CD4-positive, alpha-beta T cell treated with Interleukin-10 for 1 hour (primary cell): ENCODE measurements at places on chromosomes 12 and 14.

GRCh38 chr12:8596561-8596960, 16.1 kb downstream of the AICDA start:
- DNase-seq = no peak

GRCh38 chr12:23376238-23376637, 573.2 kb downstream of the SOX5 start:
- DNase-seq = no peak

DNA sequence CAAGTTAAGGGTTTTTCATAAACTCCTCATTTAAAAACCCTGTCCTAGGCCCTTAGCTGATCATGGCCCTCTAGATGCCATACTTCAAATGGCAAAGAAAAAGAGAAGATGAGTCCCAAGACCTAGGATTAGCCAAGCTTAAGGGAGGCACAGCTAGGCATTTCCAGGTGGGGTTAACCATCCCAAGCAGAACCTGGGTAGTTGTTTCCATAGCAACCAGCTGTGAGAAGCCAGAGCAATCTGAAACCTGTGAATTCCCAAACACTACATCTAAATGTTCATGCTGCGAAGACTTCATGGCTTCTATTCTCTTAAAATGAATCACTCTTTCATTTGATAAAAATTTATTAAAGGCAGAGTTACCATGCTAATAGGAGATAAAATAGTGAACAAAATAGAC, 372.9 kb downstream of the C12orf50 start:
- no peak for DNase-seq

DNA sequence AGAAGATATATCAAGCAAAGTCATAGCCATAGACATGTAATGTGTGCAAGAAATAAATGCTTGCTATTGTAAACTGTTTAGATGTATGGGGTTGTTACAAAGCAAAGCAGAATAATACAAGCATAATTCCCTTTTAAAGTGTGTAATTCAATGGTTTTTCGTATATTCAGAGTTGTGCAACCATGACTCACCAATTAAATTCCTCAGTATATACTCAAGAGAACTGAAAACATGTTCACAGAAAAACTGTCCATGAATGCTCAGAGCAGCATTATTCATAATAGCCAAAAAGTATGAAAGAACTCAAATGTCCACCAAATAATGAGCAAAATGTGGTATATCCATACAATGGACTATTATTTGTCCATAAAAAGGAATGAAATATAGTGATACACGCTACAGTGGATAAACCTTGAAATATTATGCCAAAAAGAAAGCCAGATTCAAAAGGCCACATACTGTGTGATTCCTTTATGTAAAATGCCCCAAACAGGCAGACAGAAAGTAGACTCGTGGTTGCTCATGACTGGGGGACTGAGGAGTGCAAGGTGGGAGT, 9.3 kb downstream of the GXYLT1 start:
- DNase-seq = no peak

DNA sequence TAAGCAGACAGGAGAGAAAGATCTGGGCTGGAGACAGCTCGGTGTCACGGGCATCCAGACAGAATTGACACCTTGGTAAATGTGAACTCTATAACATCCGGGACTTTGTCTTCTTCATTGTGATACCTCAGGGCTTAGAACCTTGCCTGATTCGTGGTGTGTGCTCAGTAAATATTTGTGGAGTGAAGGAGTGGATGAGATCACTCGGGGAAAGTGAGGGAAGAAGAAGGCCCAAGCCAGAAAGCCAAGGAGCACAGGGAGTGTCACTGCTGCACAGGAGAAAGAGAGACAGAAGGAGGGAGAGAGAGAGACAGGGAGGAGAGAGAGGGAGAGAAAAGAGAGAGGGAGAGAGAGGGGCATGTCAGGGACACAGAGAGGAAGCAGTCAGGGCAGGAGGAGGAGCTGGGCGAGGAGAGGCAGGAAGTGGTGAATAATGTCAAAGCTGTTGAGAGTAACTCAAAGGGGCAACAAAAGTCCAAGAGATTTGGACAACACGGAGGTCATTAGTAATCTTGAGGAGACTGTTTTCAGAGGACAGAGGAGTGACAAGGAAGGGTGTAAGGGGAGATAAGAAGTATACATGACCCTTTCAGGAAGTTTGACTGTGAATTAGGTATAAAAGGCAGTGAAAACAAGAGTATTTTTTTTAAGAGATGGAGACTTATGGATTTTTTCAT, 141.6 kb upstream of the MAX start:
- DNase-seq = peak; percentile 45

DNA sequence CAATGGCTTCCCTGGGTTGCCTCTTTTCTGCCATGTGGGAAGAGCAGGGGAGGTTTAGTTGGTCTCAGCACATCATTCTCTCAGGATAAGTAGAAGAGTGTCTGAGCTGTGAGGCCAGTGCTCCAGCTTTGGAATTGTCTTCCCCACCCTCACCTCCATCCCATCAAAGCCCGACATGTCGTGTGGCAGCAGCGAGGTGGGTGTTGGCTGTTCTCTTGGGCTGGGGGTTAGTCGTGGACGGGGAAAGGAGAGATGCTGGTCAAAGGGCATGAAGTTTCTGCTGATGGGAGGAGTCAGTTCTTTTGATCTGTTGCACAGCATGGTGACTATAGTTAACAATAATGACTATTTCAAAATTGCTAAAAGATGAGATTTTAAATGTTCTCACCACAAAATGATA, 404.2 kb downstream of the TMEM121 start:
- no peak for DNase-seq

DNA sequence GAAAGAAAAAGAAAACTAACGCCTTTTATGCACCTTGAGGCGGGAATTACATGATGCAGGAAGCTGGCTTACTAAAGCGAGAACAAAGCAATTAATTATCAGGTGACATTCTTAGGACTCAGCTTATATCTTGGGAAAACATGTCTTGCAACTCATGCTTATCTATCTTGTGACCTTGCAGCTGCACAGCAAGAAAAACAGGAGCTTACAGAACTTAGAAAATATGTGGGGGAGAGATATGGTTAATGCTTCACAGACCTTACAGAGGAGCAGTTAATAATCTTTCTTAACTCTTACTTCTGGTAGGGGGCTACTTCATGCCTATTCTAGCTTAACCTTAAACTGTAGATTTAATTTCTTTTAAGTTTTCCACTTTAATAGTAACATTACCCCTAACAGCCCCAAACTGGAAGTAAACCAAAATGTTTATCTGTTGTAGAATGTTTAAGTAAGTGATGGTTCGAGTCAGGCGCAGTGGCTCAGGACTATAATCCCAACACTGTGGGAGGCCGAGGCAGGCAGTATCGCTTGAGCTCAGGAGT, 13.2 kb upstream of the OR11G2 start:
- DNase-seq = no peak

DNA sequence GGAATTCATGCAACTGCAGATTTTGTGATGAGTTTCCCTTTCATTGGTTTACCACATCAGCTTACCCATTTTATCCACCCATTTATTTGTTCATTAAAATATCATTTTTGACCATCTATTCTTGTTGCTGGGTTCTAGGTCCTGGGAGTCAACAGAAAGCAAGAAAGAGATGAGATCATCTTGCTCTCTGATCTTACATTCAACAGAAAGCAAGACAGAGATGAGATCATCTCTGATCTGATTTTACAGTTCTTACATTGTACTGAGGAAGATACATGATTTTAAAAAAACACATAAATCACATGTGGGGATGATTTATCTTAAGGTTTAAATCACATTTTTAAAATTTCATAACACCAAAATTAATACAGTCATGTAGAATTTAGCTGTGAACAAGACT, 2.3 kb downstream of the TAS2R46 start:
- DNase-seq = no peak

DNA sequence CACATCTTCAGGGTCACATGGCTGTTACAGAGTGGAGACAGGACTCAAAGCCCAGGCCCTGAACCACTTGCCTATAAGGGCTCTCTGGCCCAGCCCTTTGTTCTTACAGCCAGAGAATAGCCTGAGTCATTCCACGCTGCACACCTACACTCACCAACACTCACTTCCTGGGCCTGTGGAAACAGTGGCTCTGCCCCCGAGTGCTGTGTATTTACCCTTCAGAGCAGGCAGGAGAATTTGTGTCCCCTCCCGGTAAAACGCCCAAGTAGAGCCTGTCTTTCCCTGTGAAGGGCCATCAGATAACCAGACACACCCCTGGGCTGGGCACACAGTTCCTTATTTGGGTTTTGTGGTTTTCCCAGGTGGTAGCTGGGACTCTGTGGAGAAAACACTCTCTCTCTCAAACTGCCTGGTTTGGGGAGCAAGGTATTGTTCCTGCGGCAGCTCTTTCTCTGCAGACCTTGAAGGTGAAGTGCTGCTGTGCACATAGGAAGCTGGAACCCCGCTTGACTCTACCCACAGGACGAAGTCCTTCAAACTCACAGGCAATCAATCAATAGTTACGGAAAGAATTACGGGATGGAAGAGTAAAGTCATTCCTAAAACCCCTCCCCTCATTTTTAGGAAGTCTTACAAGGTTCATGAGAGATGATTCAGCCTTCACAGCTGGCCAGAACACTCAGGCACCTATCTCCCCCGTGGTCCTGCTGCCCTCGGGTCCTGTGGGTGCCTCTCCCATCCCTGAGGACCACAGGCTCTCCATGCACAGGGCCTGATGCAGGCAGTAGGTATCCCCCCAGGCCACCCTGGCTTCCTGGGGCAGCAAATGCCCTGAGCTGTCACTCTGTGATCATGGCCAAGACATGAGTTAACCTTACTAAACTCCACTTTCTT, 20.3 kb downstream of the FIGNL2 start:
- DNase-seq = no peak
